Common myeloid progenitor, CD34-positive (primary cell): ENCODE measurements at places on chromosomes 16 and 17.

GRCh38 chr16:68627951-68628425 lies 17.1 kb upstream of the CDH3 start:
- no peak for DNase-seq

GRCh38 chr16:89123831-89124100 lies 30.1 kb downstream of the ACSF3 start:
- no peak for DNase-seq

- no peak for DNase-seq
These were observed 17.4 kb downstream of the SYT17 start for GRCh38 chr16:19185510-19185851.

GRCh38 chr16:24541233-24541933 lies 2.0 kb downstream of the RBBP6 start:
- DNase-seq, result peak; percentile 7

GRCh38 chr17:67157732-67158639 lies 87.0 kb downstream of the HELZ start:
- DNase-seq, result peak; percentile 29

- DNase-seq, result no peak
These were observed 25.8 kb downstream of the PHB1 start for GRCh38 chr17:49388692-49389513.

- peak; percentile 54 for DNase-seq
These were observed 21.7 kb downstream of the SLC25A10 start for GRCh38 chr17:81733507-81734404.

GRCh38 chr17:45184144-45184543 lies 22.5 kb downstream of the HEXIM2 start:
- no peak for DNase-seq

GRCh38 chr17:72931635-72932034 lies 160.9 kb downstream of the SLC39A11 start:
- DNase-seq, result no peak

DNA sequence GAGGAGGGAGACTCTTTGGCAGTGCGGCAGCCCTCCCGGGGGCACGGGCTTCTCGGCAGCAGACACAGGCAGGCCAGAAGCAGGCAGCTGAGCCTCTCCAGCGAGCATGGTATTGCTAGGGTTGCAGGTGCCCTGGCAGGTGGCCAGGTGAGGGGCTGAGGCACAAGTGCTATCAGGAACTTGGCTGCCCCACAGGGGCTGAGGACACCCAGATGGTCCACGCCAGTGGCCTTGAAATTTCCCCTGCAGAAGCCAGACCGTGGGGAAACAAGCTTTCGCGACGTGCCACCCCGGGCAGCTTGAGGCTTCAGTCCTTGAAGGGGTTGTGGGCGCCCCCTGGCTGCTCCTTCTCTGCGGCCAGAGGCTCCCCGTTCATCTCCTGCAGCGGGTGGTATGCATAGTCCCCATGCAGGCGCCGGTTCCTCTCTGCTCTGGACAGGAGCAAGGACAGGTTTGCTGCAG lies 8.5 kb downstream of the NAGPA start:
- DNase-seq, result peak; percentile 19

DNA sequence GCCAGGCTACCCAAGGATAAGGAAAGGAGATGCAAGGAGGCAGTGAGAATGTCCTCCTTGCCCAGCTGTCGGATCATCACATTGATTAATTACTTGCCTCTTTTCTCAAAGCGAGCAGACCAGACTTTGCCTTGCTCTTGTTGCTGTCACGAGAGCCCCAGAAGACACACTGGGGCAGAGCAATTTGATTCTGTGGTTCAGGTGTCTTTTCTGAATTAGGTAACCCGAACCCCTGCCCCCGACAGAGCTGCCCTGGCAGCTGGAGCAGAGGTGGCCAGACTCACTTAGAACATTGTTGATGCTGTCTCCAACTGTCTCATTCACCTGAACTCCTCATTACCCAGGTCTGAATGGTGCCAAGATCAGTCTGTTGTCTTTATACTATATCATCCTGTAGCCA lies 34.3 kb downstream of the VAT1L start:
- no peak for DNase-seq

GRCh38 chr17:7323731-7324437 lies 5.3 kb downstream of the NEURL4 start:
- DNase-seq, result peak; percentile 46

- no peak for DNase-seq
These were observed 401.0 kb upstream of the ZFHX3 start for GRCh38 chr16:73448970-73449369.

DNA sequence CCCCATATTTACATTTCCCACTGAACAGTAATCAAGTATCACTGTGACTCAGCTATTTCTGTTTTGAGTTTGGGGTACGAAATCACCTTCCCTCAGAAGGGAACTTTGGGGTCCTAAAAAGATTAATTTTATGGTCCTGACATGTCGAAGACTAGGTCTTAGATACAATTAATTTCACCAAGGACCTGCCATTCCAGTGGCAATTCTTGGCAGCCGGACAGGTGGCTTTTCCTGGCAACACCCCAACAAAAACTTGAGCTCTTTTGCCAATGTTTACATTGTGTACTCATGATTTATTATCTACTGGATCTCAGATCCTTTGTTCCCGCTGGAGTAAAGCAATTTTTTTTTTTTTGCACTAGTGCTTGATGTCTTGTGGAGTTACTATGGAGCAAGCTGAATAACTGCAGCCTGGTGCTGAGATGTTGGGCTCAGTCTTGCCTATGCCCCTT lies 14.4 kb downstream of the SLFN5 start:
- no peak for DNase-seq

DNA sequence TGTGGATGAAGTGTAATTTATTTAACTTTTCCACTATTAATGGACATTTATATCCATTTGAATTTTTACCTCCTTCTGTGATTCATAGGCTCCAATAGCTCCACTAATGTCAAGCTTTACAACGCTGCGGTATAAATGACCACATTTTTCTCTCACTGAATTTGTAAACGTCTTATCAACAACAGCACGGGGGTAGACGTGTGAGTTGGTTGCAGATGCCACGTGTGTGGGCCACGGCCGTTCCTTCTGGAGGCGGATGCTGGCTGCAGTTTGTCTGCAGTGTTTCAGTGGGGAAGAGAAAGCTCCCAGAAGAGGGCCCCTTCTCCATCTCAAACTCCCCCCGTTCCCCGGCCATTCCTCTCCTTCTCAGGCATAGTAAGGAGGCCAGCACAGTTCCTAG lies 68.2 kb upstream of the XYLT1 start:
- no peak for DNase-seq

DNA sequence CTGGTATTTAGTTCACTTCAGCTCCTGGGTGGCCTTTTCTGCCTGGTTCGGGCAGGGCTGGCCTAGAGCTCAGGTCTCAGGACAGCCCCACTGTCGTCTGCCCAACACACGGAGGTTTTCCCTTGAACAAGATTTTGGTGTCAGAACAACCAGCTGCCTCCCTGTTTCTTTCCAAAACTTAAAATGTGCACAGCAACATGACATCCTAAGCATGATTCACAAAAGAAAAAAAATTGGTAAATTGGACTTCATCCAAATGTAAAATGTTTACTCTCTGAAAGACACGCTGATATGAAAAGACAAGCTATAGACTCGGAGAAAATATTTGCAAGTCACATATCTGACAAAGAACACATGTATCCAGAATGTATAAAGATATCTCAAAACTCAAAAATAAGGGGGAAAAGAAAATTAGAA lies 197.8 kb upstream of the CHMP6 start:
- no peak for DNase-seq
